ENCODE measurements at places on chromosomes 1 and 21.

DNA sequence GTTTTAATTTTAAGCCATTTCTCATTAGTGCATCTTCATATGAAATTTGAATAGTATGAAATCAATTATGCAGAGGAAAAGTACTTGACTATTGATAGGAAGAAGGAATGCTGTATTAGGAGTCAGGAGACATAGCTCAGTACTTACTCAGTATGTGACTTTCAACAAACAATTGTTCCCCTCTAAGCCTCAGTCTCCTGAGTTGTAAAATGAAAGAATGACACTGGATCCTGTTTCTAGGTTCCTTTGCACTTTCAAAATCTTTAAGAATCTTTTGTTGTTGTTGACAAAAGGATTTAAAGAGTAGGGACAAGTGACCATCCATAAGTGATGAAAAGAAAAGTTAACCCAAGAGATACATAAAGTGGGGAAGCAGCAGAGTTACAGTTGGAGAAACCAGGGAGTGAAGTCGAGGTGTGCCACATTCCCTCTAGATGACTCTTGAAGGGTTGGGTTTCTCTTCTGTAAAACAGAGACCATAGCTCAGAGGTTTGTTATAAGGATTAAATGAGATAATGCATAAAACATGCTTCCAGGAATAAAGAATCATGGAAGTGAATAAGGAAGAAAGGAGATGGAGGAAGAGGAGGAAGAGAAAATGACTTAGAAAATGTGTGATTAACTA lies 105.7 kb upstream of the KCNJ15 start:
- no peak for DNase-seq

GRCh38 chr1:235327559-235328270 lies at the start of gene ARID4B:
Gene ARID4B (minus strand): TSS chr1:235328179. CDS start chr1:235326919, 1,260 bp downstream.
- no peak for DNase-seq

- no peak for DNase-seq
Observed at GRCh38 chr1:65105596-65105995, 42.4 kb upstream of the AK4 start.

DNA sequence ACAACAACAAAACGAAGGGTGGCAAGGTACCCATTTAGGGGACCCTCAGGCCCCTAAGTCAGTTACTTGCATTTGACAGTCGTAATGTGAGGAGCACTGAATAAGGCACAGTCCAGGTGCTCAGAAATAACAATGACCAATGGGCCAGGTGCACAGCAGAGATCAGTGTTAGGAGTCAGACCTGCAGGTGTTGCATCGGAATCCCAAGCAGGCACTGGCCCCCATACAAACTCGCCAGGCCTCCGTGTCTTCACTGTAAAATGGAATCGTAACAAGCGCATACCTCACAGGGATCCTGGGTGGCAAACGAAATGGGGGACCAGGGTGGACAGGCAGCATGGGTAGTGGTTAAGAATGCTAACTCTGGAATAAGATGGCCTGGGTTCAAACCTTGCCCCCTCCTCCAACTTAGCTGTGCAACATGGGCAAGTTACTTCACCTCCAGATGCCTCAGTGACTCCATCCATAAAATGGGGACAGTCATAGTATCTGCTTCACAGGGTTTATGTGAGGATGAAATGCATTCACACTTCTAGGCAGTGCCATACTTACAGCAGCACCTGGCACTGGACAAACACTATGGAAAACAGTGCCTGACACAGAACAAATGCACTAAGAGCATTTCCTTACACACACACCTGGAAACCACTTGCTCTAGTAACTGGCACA lies 20.2 kb downstream of the RCAN1 start:
- no peak for DNase-seq
